ENCODE measurements at places on chromosomes 16 and 17. TPM values are rescaled to one million over a fixed set of nuclear protein-coding genes. Genes with fewer than 3 reads are reported as not detected.

Gene ACACA
- total RNA-seq = 15.4 TPM

Gene GCGR
- total RNA-seq = not detected

Gene SLC22A31
- not detected for total RNA-seq

Gene CORO1A
- total RNA-seq = 8.4 TPM

Gene ADGRG3
- 0.48 TPM for total RNA-seq

Gene MLKL
- total RNA-seq = 3.0 TPM

Gene THUMPD1
- 17.2 TPM for total RNA-seq

Gene SDR42E2
- total RNA-seq = not detected

Gene PHKG2
- 13.4 TPM for total RNA-seq

Gene EVPLL
- total RNA-seq = not detected

Gene TEX2
- total RNA-seq = 54.0 TPM

Gene LDHD
- total RNA-seq = 84.7 TPM

Gene CKLF
- 10.4 TPM for total RNA-seq

Gene EMC6
- total RNA-seq = 64.6 TPM

Gene TPPP3
- 8.9 TPM for total RNA-seq

Gene CDH11
- total RNA-seq = 9.7 TPM

Gene GOT2
- total RNA-seq = 533 TPM

Gene MMP15
- 55.2 TPM for total RNA-seq

Gene ALOX15B
- not detected for total RNA-seq

Gene KRTAP2-2
- not detected for total RNA-seq

Gene MAPK7
- total RNA-seq = 13.9 TPM

Gene TMED6
- total RNA-seq = not detected

Gene MYH3
- total RNA-seq = 0.22 TPM

Gene GAS7
- 72.1 TPM for total RNA-seq

Gene RNF227
- 0.78 TPM for total RNA-seq

Gene EFCAB5
- total RNA-seq = not detected

Gene ACSM5
- total RNA-seq = 1.4 TPM

Gene CRYBA1
- total RNA-seq = not detected

Gene VWA3A
- 1.3 TPM for total RNA-seq

Gene KREMEN2
- not detected for total RNA-seq

Gene CFAP119
- total RNA-seq = 0.46 TPM

Gene KCTD19
- total RNA-seq = not detected

Gene METTL26
- total RNA-seq = 52.5 TPM

Gene RSAD1
- 49.7 TPM for total RNA-seq

Gene PRCD
- 4.0 TPM for total RNA-seq

Gene RFNG
- total RNA-seq = 20.5 TPM

Gene CSH2
- total RNA-seq = not detected

Gene WFIKKN1
- total RNA-seq = 0.13 TPM

Gene ZNF423
- total RNA-seq = 8.4 TPM

Gene CCDC144A
- 1.8 TPM for total RNA-seq

Gene AXIN2
- 20.7 TPM for total RNA-seq

Gene KRT13
- not detected for total RNA-seq

All from Right ventricle myocardium superior (tissue), 1 donor.